ENCODE measurements at places on chromosomes 12 and 14.
A peak's percentile ranks its signal among the peaks of the same experiment; 100 is the strongest.

- no peak for DNase-seq
These were observed 64.7 kb downstream of the CLMN start for GRCh38 chr14:95255013-95255412.

DNA sequence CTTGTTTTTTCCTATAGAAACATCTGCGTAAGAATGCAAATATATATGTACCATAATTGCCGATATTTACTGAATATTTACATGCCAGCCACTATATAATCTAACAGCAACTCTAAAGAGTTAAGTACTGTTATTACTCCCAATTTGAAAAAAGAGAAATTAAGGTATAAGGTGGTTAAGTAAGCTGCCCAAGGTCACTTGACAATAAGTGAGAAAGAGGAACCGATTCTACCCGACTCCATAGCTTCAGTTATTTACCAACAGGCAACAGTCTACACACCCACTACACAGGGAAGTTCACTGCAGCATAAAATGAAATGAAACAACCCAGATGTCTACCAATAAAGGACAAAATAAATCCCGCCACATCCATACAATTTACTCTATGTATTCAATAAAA is 1.1 kb downstream of the MIS18BP1 start:
- no peak for DNase-seq

- DNase-seq: no peak
These were observed 847.8 kb downstream of the RPS29 start for GRCh38 chr14:48738186-48738925.

DNA sequence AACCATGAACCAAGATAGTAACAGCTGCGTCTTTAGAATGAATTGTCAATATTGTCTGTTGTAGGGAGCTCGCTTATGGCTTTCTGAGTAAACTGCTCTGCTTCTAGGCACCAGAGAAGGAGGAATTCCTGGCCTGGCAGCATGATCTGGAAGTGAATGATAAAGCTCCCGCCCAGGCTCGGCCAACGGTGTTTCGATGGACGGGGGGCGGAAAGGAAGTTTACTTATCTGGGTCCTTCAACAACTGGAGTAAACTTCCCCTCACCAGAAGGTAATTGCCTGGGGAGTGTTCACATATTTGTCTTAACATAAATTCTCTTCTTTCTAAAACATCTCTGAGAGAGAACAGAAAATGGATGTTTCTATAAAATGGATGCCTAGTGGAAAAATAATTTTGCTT is 4.3 kb downstream of the PRKAB1 start:
- no peak for DNase-seq

GRCh38 chr12:5437182-5437583 is 5.3 kb downstream of the NTF3 start:
- DNase-seq: no peak

- no peak for DNase-seq
These were observed 34.2 kb upstream of the C14orf180 start for GRCh38 chr14:104545151-104545941.

- DNase-seq: peak; percentile 62
These were observed 15.5 kb downstream of the EMP1 start for GRCh38 chr12:13211859-13212664.

DNA sequence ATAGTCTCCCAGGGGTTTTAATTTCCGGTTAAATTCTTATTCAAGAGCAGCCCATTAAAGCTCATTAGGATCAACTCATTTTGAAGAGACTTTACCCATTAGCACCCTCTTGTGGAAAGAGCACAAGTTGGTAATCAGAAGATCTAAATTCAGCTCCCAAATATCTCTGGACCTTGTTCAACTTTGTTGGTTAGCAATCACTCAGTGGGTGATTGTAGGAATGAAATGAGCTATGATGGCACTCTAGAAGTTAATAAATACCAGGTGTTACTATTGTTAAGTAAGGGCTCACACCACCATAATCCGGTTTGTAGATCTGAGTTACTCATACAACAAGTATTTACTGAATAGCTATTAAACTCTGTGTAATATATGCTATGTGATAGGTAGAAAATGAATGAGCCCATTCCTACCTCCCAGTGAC is 42.9 kb downstream of the TRIP11 start:
- DNase-seq: no peak

GRCh38 chr12:109594556-109595317 is 21.1 kb downstream of the MVK start:
- no peak for DNase-seq

- DNase-seq: no peak
These were observed 42.2 kb downstream of the UBR7 start for GRCh38 chr14:93249128-93249831.

DNA sequence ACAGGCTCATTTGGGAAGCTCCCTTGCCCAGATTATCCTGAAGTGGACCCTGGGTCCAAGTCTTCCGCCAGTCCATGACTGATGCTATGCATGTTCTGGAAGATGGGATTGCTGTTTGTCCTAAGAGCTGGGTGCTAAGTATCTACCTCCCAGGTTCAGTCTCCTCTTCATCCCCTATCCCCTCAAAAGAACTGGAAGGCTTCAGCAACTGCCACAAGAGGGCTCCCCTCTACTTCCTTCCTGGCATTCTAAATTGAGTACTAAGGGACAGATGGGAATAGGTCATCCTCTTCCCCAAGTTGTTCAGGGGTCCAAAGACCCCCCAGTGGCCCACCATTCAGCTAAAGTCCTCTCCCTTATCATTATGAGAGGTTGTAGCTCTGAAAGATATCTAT is 9.0 kb upstream of the FKBP11 start:
- no peak for DNase-seq

DNA sequence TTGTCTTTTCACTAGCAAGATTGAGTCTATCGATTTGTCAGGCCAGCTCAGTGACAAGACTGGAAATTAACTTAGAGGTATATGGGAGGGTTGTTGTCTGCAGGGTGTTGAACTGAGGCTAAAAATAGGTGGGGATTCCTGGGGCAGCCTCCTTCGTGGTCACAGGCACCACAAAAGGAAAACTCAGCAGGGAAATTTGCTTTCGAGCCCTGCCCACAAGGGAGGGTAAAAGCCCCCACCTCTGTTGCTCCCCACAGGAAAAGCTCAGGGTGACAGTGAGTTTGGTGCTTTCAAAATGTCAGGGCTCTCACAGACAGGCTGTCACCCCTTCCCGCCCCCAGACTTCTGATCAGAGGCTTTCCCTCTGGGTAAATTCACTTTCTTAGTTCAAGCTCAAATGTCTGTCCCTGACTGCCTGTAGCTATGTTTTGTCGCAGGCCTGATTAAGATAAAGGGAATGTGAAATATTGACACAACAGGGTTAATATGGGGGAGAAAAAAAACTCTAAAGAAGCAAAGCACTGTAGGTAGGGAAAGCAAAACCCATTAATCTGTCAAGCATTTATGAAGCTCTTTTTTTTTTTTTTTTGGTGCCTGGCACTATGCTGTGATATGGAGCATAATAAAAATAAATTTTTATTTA is 11.7 kb upstream of the NFKBIA start:
- DNase-seq: peak; percentile 57

GRCh38 chr14:84209031-84209430 is 1320.9 kb upstream of the FLRT2 start:
- DNase-seq: no peak

- no peak for DNase-seq
These were observed 18.0 kb upstream of the SNAPC1 start for GRCh38 chr14:61744238-61744637.

DNA sequence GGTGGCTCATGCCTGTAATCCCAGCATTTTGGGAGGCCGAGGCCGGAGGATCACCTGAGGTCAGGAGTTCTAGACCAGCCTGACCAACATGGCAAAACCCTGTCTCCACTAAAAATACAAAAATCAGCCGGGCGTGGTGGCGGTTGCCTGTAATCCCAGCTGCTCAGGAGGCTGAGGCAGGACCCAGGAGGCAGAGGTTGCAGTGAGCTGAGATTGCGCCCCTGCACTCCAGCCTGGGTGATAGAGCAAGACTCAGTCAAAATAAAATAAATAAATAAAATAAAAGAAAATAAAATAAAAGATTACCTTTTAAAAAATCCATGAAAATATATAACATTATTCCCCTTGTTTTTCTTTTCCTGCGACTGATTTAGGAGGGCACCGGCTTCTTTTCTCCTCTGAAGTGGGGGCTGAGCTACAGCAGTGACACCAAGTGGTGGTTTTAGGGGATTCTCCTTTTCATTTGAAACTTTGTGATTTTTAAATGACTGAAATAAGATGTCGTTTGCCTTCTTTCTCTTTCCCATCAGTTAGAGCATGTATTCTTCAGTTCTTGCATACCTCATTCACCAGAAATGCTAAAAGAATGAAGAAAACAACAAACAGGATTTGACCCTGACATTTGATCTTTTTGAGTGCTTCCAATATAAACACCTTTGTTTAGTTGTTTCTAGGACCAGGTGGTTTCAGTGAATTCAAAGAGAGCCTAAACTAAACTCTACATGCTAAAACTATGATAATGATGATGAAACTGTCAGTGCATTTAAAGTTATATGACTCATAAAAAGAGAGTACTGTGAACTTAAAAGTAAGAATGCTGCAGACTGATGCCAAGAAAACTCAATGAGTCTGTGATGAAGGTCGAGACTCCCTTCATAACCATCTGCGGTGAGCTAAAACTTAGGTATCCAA is 22.6 kb upstream of the PKP2 start:
- no peak for DNase-seq

DNA sequence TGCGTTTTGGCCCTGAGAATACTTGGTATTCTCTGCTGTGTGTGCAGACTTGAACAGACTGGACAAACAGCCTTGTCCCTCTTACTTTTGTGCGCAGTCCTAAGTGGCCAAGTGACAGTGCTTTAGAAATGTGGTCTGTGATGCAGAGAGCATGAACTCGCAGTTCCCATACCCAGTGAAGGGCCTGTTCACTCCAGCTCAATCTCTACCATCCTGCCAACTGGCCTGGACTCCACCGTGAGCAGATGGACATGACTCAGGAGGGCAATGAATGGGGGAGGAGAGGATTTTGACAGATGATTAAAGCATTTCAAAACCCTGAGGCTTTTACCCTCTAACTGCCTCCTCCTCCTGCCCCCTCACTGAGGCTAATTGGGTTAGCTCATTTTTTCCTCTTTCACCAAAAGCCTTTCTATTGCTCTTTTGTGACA is 62.5 kb upstream of the PYGL start:
- no peak for DNase-seq

DNA sequence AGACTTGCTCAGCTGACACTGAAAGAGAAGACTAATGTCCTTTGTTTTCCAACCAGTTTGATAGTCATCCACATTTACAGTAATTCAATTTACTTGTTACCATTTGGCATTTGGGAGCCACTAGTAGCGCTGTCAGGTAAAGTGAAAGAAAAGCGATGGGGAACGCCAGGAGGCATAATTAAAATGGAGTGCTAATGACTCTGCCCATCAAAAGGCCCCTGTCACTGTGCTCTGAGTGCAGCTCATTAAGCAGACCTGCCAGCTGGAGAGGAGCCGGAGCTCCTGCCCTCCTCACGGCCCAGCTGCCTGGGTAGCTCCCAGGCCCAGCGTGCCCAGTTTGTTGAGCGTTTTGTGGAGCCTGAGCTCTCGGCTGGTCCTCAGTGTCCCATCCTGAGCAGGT is 463.6 kb upstream of the CCDC196 start:
- DNase-seq: no peak

GRCh38 chr12:110403146-110403975 is at the start of gene ANAPC7:
ANAPC7 (minus strand) TSS chr12:110403708; CDS start chr12:110403627, 81 bp downstream.
- DNase-seq: peak; percentile 78

- DNase-seq: no peak
These were observed 7.4 kb upstream of the AMIGO2 start for GRCh38 chr12:47087088-47087688.

DNA sequence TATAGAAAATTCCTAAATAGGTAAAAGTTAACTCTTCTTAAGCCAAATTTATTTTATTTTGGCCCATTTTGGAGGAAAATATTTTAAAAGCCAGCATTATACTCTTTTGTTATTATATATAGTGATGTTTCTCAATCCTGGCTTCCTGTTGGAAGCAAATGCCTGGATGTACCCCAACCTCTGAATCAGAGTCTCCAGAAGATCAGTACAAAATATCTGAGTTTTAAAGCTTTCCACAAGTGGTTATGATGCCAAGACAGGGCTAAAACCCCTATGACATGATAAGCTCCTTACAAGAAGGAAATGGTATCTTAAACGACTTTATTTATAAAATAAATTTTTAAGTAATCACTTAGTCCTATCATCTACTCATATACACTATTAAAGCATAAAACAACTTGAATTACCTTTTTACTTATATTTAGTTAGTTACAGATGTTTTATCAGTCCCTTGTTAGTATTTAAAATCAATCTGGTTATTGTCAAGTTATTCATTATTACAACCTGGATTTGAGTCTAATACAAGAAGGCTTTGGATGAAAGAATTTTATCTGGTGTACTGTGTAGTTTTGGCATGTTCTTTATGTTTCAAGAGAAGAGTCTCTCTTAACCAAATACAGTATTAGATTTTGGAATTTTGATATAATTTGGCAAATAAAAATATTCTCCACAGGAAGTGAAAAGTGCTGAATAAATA is 238.1 kb downstream of the SLC2A13 start:
- no peak for DNase-seq

GRCh38 chr12:79373896-79374499 is 316.8 kb downstream of the PAWR start:
- no peak for DNase-seq

DNA sequence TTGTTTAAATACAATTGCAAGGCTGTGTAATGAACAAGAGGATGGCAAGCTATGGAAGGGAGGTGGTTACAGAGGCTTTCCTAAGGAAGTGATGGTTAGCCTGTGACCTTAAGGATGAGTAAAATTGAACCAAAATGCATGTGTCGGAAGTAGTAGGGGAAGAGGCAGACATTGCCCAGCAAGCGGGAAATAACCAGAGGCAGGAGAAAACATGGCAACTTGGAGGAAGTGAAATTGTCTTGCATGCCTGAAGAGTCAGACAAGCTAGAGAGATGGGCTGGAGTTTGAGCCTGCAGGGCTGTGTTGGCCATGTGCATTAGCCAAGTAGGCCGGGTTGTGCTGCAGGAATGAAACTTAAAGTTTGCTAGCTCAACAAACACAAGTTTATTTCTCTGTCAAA is 96.2 kb downstream of the BTG1 start:
- no peak for DNase-seq

DNA sequence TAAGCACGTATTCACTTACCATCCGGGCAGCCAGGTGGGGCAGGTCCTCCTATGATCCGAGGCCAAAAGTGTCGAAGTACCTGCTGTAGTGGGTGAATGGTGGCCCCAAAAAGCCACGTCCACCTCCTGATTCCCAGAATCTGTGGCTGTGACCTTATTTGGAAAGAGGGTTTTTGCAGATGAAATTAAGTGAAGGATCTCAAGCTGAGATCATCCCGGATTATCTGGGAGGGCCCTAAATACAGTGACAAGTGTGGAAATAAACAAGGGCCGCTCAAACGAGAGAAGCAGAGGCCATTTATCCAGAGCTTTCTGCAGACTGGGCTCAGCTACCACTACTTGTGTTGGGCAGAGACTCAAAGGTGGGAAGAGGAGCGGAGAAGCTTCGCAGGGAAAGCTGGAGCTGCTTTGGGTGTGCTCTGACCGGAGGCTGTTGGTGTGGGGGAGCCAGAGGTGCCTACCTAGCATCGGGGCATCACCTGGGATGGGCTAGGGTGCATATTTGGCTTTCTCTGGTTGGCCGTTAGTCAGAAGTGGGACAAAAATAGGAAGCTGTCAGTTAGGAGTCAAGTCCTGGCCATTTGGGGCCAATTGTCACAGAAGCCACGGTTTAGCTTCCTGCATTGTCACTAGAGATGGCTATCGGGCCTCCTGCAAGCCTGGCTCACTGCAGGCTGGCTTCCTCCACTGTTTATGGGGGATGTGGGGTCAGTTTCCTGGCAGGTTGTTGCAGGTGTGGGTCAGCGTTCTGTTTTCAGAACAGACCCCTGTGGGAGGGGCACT is 27.8 kb upstream of the DLK1 start:
- no peak for DNase-seq
